ENCODE measurements at places on chromosomes 16 and 17. TPM values are rescaled to one million over a fixed set of nuclear protein-coding genes. Genes with fewer than 3 reads are reported as not detected.
A peak's percentile ranks its signal among the peaks of the same experiment; 100 is the strongest.

DNA sequence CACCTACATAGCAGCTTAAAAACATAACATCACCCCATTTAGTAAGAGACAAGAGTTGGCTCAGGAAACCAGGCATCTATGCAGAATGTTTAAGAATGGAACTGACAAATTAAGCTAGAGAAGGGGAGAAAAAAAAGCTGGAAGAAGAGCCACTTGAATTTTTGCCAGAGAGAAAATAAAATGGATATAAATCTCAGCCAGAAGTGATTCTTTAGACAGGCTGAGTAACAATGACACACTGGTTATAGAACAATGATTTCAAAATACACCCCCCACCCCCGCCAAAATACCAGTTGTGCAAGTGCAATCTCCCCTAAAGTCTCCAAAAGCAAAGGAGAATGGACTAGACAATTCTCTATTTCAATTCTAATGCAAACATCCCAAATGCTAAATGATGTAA, 22.4 kb downstream of the LSM12 start:
- DNase-seq = no peak
- no peak overlapping the region for H3K27ac ChIP-seq
- H3K27me3 ChIP-seq = no peaks in the 10 kb centered on the region
- H3K4me3 ChIP-seq = no peak overlapping the region
- H3K36me3 ChIP-seq = peaks cover 13% of the 10 kb centered on the region

TAT gene
- total RNA-seq = not detected

DNA sequence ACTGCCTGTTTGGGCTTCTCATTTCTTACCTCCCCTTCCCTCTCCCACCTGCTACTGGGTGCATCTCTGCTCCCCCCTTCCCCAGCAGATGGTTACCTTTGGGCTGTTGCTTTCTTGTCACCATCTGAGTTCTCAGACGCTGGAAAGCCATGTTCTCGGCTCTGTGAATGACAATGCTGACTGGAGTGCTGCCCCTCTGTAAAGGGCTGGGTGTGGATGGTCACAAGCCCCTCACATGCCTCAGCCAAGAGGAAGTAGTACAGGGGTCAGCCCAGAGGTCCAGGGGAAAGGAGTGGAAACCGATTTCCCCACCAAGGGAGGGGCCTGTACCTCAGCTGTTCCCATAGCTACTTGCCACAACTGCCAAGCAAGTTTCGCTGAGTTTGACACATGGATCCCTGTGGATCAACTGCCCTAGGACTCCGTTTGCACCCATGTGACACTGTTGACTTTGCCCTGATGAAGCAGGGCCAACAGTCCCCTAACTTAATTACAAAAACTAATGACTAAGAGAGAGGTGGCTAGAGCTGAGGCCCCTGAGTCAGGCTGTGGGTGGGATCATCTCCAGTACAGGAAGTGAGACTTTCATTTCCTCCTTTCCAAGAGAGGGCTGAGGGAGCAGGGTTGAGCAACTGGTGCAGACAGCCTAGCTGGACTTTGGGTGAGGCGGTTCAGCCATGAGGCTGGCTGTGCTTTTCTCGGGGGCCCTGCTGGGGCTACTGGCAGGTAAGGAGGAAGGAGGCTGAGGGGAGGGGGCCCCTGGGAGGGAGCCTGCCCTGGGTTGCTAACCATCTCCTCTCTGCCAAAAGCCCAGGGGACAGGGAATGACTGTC, at the start of gene CD68:
Gene CD68 (plus strand): TSS at position 638 of the 833 bp plus-strand sequence. CDS start 40 bp downstream, at position 678.
- no peak for DNase-seq
- peaks cover 75% of the 10 kb centered on the region for H3K4me1 ChIP-seq
- H3K4me3 ChIP-seq = peak within 1 kb of the TSS; percentile 0

GRCh38 chr17:59093145-59093701, 13.5 kb downstream of the TRIM37 start:
- no peaks in the 10 kb centered on the region for H3K4me1 ChIP-seq
- no peak overlapping the region for H3K4me3 ChIP-seq
- DNase-seq = no peak
- H3K36me3 ChIP-seq = peaks cover 13% of the 10 kb centered on the region

- peak; percentile 69 for DNase-seq
- peak within 1 kb of the TSS; percentile 64 for H3K4me3 ChIP-seq
- peaks cover 50% of the 10 kb centered on the region for H3K4me1 ChIP-seq
- peak within 1 kb of the TSS; percentile 77 for H3K27ac ChIP-seq
- no peaks in the 10 kb centered on the region for H3K27me3 ChIP-seq
These were observed at the start of gene TNFSF12 for GRCh38 chr17:7548585-7549400. Gene TNFSF12, plus strand, starts transcription at chr17:7549058. Its CDS starts 96 bp downstream, at chr17:7549154.

- no peak overlapping the region for H3K27ac ChIP-seq
- DNase-seq = no peak
- H3K36me3 ChIP-seq = no peaks in the 10 kb centered on the region
- H3K4me1 ChIP-seq = peaks cover 2% of the 10 kb centered on the region
These were observed 37.2 kb downstream of the C16orf82 start for GRCh38 chr16:27103954-27104353.

GRCh38 chr16:67542464-67542863, 13.8 kb downstream of the RIPOR1 start:
- H3K4me1 ChIP-seq = peaks cover 47% of the 10 kb centered on the region
- no peaks in the 10 kb centered on the region for H3K27me3 ChIP-seq

CSH1 gene
- not detected for total RNA-seq

REXO5 gene
- total RNA-seq = 1.5 TPM

Measured in natural killer cell (primary cell).